ENCODE measurements at places on chromosomes 5 and 9.

GRCh38 chr9:128208946-128209669 is 5.9 kb downstream of the DNM1 start:
- DNase-seq = no peak

DNA sequence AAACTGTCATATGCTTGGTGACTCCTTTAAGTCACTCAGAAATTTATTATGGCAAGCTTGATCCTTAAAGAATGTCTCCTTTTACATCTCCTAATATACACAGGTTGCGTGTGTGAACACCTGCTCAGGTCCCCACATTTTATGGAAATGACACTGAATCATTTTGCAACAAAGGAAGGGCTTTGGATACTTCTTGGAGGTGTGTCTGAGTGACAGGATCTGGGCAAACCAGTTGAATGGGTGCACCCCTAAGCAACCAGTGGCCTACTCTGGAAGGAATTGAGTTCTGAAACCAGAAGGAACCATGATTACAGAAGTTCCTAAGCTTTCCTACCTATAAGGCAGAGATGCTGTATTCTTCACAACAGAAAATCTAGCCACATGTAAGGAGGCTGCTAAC is 483.9 kb upstream of the KLF4 start:
- DNase-seq = no peak

- no peak for DNase-seq
Measured at GRCh38 chr5:113162208-113162607, 185.6 kb downstream of the DCP2 start.

DNA sequence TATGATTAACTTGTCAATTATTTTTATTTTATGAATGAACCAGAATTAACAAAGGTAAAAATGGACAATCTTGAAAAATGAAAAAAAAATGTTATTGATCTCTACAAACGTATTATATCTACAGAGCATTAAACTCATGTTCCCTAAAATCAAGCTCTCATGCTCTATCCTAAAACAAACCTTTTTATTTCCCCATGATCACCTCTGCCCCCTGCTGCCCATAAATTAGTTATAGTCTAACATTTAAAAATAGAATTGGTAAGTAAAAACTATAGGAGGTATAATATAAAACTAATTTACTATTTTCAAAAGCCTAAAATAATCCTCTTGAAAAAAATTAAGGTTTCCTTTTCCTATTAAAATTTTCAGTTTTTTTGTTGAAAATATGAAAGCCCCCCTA is 168.0 kb upstream of the POU5F2 start:
- DNase-seq = no peak

DNA sequence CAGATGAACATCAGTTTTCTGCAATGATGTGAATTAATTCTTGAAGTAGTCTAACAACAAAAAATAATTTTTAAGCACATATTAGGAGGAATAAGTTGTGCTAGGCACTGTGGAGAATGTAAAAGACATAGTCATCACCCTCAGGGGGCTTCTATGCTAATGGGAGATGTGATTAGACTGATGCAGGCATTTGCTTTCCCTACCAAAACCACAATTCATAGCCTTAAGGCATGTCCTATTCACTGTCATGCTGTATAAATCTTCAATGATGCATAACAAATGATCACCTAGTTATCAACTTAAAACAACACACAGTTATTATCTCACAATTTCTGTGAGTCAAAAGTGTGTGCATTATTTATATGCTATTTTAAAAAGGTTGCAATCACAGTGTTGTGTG is 422.6 kb downstream of the MAN2A1 start:
- DNase-seq = no peak

- DNase-seq = no peak
Measured at GRCh38 chr5:137410234-137411010, 88.7 kb downstream of the SPOCK1 start.

DNA sequence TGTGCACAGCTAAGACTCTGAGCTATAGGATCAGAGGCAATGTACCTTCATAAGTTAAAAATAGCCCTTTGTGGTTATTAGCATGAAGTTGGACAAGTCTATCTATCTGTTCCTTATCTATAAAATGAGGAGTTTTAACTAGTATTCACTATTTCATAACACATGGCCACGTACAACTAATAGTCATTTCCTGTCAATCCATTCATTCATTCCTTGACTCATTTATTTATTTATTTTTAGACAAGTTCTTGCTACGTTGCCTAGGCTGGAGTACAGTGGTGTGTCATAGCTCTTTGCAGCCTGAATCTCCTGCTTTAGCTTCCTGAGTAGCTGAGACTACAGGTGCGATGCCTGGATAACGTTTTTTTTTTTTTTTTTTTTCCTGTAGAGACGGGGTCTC is 92.1 kb downstream of the NR3C1 start:
- no peak for DNase-seq

- DNase-seq = no peak
Measured at GRCh38 chr5:178289438-178289837, 56.8 kb upstream of the PHYKPL start.

GRCh38 chr9:93114169-93114983 is 18.4 kb downstream of the CARD19 start:
- DNase-seq = peak; percentile 17

DNA sequence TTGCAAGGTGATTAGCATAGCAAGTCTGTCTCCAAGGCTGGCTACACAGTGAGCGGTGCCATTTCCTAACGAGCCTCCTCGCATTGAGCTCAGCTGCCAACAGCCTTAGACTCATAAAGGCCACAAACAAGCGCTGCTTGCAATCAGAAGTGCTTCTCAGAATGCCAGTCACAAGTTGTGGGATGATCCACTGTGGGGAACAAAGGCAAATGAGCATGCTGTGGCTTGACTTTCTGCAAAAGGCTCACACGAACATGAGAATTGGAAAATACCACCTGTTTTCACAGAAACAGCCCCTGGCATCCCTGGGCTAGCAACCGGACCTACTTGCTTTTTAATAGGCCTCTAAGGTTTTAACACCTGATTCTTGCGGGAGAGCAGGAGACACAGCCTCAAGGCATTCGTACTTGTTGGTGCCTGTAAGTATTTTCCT is 215.5 kb downstream of the FANCC start:
- no peak for DNase-seq

GRCh38 chr5:155833287-155833686 is 493.7 kb upstream of the SGCD start:
- no peak for DNase-seq

DNA sequence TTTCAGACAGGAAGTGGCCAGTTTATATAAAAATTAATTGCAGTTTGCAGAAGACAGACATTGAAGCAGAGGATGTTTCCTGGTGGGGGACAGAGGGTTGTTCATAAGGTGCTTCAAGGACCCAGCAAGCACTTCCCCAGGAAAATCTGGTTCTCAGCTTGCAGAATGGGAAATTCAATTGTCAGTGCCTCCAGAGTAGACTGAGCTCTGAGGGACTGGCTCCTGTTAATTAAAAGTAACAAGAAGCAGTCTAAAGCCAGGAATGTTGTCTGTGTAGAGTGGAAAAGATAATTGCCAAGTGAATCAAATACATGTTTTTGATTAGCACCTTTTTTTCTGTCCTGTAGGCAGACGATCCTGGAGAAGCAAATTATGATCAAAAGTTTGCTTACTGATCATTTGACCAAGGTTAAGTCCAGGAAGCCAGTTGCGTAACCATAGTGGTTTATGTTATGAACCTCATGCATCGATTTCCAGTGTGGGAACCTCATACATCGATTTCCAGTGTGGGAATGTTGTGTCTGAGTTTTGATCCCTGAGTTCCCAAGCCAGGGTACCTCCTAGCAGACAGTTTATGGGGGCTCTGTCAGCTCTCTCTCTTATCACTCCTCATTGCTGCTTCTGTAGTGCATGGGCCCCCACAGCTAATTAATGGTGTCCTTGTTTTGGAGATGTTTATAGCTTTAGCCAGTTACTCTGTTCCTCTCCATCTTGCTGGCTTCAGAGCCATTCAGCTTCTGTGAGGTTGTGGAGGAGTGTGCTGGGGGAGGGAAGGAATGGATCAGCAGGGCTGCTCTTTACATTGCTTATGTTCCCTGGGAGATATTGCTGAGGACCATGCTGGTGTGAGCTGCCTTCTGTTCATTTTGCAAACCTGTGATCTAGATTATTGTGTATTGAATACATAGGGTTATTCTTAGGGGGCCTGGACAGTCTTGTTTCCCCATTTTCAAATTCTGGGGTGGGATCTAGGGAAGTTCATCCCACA is 17.1 kb downstream of the MSANTD3 start:
- DNase-seq = no peak

DNA sequence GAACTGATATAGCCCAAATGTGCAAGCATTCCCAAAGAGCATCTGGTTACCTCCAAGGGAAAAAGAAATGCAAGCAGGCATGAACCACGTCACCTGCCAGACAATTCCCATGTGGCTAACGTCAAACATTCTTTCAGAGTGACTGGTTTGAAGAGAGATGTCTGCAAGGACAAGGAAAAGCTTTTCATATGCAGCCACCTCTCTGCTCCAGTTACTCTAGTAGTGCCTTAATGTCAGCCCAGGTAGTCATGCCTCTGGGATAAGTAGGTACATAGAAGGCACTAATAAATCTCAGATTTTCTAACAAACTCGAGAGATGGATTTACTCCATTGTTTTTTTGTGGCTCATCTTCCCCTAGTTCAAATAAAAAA is 96.8 kb upstream of the IFNK start:
- no peak for DNase-seq

DNA sequence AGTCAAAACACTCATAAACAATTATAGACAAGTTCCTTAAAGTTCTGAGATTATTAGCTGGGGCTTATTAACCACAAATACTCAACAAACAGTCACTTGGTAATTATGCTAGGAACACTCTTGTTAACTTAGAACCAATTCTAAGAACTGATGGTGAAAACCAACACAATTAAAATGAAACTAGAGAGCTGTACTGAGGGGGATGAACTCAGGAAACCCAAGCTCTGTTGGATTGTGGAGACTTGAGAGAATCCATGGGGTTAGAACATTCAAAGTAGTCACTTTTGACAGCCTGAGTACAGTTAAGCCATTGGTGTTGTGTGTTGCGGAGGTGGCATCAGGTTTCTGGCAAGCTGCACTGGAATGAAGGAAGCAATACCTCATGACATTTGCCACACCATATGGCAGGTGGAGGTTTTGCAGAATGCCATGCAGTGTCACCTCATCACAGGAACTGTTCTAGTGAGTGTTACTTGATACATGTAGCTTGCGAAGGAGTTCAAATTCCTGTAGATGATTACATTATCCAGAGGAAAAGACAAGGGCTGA is 480.9 kb upstream of the CD180 start:
- DNase-seq = no peak

DNA sequence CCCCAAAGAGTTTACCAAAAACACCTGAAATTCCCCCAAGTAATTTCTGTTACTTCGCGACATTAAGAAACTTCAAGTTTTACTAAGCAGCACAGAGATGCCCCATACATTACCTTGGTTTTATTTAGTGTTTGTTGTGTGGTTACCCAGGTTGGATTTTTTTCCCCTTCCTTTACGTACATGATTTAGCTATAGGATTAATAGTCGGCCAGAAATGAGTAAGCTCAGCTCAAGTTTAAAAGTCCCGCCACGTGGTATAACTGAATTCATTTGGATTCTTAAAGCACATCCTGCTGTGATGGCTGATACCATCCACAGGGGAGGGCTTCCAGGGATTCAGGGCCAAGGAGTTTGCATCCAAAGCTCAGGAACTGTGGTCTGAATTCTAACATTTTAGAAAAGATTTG is 75.9 kb downstream of the DAP start:
- no peak for DNase-seq

DNA sequence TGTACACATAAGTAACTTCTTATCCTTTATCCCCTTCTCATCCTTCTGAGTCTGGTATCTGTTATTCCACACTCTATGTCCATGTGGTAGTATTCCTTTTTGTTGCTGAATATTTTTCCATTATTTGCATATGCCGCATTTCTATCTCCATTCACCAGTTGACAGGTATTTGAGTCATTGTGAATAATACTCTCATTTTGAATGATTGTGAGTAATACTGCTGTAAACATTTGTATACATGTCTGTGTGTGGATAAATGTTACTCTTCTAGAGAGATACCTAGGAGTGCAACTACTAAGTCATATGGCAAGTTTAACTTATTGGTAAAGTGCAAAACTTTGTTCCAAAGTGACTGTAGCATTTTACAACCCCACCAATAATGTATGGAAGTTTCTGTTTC is 15.6 kb downstream of the RIC1 start:
- DNase-seq = no peak

- DNase-seq = no peak
Measured at GRCh38 chr5:78597974-78598371, 50.6 kb downstream of the LHFPL2 start.

DNA sequence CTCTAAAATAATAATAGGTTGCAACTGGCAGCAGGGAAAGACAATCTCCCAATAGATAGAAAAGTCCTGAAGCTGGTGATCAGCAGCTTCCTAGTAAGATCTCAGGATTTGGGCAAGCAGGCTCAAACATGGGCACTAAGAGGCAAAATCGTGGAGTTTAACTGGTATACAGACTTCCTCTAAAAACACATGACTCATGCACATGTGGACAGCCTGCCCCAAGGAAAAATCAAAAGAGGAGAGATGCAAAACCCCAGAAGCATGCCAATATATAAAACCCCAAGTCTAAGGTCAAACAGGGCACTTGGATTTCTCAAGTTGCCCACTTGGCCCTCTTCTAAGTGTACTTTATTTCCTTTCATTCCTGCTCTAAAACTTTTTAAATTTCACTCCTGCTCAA is 62.8 kb downstream of the CDKN2A start:
- DNase-seq = no peak

DNA sequence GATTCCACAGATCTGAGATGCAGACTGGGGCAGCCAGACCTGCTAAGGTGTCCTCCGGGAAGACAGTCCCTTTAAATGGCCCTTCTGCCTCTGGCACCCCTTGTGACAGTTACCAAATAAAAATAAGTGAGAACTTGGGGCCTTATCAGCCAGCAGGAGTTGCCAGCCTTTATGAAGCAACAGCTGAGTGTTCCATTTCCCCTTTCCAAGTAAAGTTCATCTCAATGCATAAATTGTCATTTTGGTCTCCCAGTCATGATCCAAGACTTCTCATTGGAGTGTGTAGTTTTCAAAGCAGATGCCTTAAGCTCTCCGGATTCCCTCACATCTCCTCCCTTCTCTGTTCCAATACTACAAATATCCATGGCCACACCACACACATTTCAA is 4.1 kb downstream of the PTCH1 start:
- DNase-seq = no peak

DNA sequence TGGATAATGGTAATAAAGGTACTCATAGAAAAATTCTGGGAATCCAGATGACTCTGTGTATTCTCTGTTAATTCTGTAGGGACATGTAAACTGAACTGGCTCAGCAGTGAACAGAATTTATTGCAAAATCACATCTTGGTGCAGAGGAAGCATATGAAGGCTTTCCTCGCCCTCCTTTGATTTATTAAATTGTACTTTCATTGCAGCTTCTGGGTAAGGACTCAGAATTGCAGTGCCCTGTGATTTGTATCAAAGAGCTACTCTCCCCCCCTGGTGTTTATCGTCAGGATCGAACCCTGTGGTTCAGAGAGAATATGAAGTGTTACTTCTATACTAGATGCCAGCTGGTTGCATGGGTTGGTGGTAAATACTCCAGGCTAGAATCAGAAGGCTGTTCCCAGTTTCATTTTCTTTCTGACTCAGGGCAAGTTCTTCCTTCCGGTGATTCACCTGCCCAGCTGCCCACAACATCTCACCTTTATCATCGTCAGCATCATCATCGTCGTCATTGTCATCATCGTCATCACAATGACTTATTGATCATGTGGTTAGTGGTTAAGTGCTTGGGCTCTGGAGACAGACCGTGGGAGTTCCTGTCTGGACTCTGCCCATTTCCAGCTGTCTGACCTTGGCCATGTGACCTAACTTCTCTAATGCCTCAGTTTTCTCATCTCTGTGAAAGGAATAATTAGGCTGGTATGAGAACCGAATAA is 238.8 kb downstream of the ARHGAP26 start:
- no peak for DNase-seq
